ENCODE measurements at places on chromosomes 2 and 18.
A peak's percentile ranks its signal among the peaks of the same experiment; 100 is the strongest.

GRCh38 chr18:12939162-12939561 is 8.6 kb upstream of the SEH1L start:
- no peak for DNase-seq

- DNase-seq: peak; percentile 25
Measured at GRCh38 chr2:21118302-21118920, 5.4 kb upstream of the TDRD15 start.

- DNase-seq: no peak
Measured at GRCh38 chr2:234603619-234604018, 106.7 kb upstream of the ARL4C start.

- no peak for DNase-seq
Measured at GRCh38 chr2:191636235-191636543, 41.7 kb upstream of the NABP1 start.

GRCh38 chr2:164992818-164993217 is 37.5 kb upstream of the SLC38A11 start:
- no peak for DNase-seq

DNA sequence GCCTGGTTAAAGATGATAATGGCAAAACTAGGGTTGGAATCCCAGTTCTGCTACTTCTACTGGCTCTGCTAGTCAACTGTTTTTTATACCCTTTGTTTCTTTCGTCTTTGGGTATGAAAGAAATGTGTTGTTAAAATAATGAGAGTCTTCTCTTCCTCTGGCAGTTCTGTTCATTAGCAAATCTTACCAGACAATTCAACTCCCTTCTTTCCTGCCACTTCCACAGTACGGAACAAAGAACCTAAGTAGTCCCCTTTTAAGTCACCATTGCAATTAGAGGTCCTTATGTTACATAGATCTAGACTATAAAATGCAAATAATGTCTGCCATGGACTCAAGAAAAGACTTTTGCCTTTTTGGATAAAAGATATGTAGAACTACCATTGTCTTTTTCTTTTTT is 134.1 kb downstream of the RND3 start:
- DNase-seq: no peak

DNA sequence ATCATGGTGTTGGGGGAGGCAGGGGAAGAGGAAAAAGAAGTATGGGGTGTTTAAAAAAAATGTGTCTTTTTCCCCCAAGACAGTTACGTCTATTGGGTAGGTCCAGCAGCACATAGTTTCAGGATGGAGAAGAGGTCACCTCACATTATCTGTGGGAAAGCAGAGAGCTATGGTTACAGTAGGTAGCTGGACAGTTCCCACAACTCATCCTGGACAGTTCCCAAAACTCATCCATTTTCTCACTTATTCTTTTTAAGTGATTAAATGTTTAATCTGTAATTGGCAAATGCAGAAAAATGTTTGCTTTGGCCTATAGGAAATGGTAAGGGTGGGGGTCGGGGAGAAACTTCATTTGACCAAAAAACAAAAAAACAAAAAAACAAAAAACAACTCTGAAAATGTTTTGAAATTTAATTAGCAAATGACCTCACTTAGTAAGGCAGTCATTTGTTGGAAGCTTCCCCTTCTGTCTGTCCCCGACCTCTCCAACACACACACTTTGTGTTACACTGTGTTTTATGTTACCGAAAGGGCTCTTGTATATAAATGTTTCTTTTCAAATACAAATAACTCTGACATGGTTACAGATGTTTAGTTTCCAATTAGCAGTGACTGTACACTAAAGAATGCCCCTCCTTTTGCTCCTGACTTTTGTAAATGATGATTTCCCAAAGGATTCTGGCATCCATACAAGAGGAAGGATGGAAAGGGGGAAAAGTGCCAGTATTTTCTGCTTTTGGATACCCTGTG is 173.3 kb upstream of the ZFP36L2 start:
- no peak for DNase-seq

DNA sequence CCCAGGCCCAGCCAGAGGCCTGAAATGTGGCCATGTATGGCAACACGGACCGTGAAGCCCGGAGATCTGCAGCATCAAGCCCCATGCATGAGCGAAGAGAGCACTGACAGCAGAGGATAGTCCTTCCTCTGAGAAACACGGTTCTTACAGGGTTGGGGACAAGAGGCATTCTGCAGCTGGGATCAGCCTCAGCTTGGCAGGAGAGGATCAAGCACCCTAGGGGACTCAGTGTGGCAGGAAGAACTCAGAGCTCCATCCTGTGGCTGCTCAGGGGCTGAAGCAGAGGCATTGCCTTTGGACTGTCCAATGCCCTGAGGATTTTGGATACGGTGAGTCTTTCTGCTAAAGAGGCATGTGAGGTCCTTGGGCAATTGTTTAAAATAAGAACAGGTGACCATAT is 368.7 kb downstream of the ZNF516 start:
- no peak for DNase-seq

- DNase-seq: peak; percentile 9
Measured at GRCh38 chr2:233012301-233012971, 620 bp downstream of the NGEF start.

DNA sequence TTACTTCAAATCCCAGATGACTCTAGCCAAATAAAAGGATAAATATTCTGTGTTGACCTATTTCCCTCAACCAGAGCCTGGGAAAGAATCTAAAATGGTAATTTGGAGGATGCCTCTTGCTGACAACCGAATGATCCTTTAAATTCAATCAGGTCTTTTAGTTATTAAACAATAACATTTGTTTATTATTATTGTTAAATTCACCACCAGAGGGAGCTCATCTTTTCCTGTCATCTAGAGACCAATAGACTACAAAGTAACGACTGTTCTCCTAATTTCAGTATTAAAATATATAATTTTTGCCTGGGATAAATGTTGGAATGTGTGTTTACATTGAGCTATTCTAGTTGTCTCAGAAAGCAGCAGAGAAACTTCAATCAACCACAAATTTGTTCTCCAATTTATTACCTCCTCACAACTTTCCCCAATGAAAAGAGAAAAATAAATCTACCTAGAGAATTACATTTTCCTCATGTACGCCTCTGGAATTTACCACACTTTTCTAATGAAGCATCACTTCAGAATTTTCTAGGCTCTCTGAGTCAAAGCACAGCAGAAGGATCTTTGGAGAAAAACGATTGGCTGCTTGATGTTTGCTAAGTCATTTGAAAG is 142.7 kb downstream of the SCG2 start:
- no peak for DNase-seq

DNA sequence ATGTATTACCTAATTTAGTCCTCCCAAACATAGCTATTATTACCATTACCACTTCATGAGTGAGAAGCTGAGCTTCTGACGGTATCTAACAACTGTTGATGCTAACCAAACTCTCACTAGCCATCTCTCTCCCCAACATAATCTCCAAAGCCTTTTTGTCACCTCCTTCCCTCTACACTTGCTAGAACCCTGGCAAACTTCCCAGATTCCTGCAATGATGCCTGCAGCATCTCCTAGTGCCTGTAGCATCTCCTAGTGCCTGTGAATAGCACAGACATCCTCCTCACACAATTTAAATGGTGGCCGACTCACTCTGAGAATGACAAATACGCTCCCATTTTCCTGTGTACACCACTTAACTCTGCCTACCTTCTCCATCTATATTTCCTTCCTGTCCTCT is 126.7 kb downstream of the STK39 start:
- no peak for DNase-seq

- no peak for DNase-seq
Measured at GRCh38 chr2:192098814-192099491, 95.8 kb downstream of the TMEFF2 start.

- DNase-seq: no peak
Measured at GRCh38 chr18:76504749-76505148, 9.7 kb upstream of the ZNF516 start.

GRCh38 chr2:38460313-38460712 is 83.2 kb upstream of the ATL2 start:
- no peak for DNase-seq
